Central memory CD4-positive, alpha-beta T cell (primary cell): ENCODE measurements at places on chromosomes 13 and 19.

DNA sequence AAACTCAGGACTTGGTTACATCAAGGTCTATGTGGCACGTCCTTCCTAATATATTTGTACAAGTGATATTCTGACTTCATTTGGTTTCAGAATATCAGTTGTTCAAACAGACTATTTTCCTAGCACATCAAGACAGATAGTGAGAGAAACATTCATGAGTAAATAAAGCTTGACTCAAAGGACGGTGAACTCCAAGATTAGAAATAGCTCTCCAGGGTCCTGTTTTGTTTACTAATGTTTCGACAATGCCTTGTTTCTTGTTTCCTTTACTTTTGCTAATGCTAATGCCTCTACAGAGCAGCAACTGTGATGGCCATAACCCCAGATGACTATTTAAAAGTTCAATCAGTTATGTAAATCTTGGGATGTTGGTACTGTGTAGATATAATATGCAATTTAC lies 313.9 kb downstream of the KLF12 start:
- no peak for DNase-seq

GRCh38 chr13:73970421-73971055 lies 163.7 kb downstream of the KLF12 start:
- no peak for DNase-seq

- DNase-seq: no peak
Observed at GRCh38 chr13:75139291-75139690, 342.7 kb downstream of the TBC1D4 start.

DNA sequence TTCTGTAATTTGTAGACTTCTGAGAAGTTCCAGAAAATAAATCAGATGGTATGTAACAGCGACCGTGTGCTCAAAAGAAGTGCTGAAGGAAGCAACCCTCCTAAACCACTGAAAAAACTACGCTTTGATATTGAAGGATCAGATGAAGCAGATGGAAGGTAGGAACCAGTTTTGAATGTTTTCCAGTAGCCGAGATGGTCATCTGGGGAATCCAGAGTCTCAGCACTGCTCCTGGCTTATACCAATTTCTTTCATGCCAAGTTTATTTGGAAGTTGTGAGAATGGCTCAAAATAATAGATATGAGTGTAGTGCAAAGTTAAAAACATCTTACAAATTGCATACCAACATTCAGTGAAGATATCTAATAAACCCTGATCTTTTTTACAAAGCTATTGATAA lies 56.2 kb downstream of the RCBTB2 start:
- DNase-seq: no peak

GRCh38 chr13:76696370-76696769 lies 189.8 kb downstream of the KCTD12 start:
- no peak for DNase-seq

- DNase-seq: no peak
Observed at GRCh38 chr13:79361299-79361698, 44.8 kb downstream of the RBM26 start.

GRCh38 chr13:44050450-44051063 lies 170.9 kb downstream of the LACC1 start:
- peak; percentile 18 for DNase-seq

GRCh38 chr19:610071-610800 lies 20.6 kb downstream of the HCN2 start:
- peak; percentile 52 for DNase-seq

- DNase-seq: no peak
Observed at GRCh38 chr19:13010038-13010991, 15.0 kb downstream of the NFIX start.

- no peak for DNase-seq
Observed at GRCh38 chr13:64579331-64579730, 2650.8 kb downstream of the PCDH9 start.

DNA sequence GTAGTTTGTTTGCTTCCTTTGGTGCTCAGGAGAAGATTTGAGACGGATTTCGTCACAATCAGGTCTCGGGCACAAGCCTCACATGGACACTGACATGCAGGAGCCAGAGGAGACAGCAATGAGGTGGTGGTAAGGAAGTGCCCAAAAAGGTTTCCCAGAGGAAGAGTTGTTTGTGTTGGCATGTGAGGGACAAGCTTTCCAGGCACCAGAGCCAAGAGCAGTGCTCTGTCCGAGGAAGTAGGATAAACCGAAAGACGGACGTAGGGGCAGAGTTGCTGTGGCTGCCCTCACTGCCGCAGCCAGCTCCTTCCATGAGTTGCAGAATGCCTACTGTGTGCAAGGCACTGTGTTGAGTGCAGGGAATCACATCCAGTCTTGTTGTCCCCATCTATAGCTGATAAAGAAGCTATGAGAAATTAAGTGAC lies 27.7 kb downstream of the SAE1 start:
- no peak for DNase-seq

GRCh38 chr19:42255766-42256745 lies 1.1 kb upstream of the ERF start:
- no peak for DNase-seq

GRCh38 chr13:41193469-41193868 lies 900 bp downstream of the KBTBD7 start:
- DNase-seq: no peak

DNA sequence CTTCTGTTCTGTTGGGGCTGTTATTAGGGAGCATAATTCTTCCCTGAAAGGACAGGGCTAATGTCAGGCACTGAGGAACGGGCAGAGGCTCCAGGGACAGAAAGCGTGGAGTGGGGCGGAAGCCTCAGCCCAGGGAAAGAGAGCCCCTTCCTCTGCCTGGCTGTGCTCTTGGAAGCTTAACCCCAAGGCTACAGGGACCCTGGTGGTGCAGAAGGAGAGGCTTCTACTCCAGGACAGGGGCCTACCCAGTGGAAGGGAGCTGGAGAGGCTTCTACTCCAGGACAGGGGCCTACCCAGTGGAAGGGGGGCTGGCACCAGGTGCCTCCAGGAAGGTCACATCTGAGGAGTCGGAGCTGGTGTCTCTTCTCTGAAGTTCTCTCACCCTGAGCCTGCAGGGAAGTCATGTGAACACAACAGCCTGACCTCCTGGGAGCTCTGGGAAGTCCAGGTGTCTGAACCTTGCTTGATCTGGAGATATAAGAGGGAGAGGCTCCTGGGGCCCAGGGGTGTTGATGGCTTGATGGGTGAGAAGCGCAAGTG lies 159.5 kb upstream of the SOX1 start:
- no peak for DNase-seq

DNA sequence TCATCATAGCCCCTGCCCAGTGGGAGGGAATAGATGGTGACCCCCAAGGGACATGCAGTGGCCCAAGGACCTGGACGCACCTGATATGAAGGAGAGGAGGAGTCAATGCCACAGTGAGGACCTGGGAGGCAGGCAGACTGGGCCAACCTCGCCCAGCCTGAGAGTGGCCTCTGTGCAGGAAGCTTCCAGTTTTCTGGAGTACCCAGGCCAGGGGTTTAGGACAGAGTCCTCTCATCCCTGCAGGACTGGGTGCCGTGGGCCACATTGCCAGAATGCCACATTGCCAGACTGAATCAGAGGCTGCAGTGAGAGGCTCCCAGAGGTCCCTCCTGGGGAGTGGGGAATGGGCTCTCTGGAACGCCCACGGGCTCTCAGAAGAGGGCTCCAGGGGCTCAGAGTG lies 82.9 kb upstream of the VSTM2B start:
- DNase-seq: no peak

GRCh38 chr13:112588490-112589297 lies 741 bp upstream of the TUBGCP3 start:
- no peak for DNase-seq

GRCh38 chr13:111413407-111414187 lies 93.2 kb downstream of the TEX29 start:
- no peak for DNase-seq

DNA sequence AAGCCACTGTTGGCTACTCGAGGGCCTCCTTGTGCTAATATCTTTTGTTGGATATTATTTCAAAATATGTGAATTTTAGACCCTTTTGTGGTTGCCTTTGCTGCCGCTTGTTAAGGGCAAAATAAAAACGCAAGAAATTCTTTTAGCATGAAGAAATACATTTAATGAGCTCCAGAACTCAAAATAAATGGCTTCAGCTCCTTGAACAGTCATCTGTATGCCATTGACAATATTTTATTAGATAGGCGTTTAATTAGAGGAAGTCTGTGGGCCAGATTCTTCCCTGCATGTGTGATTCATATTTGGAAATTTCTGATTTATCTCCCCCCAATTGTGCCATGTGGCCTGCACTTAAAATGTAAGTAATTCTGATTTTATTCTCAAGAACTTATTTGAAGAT lies 177.2 kb downstream of the STK24 start:
- DNase-seq: no peak

GRCh38 chr13:54210397-54211049 lies 1181.9 kb downstream of the OLFM4 start:
- DNase-seq: no peak

DNA sequence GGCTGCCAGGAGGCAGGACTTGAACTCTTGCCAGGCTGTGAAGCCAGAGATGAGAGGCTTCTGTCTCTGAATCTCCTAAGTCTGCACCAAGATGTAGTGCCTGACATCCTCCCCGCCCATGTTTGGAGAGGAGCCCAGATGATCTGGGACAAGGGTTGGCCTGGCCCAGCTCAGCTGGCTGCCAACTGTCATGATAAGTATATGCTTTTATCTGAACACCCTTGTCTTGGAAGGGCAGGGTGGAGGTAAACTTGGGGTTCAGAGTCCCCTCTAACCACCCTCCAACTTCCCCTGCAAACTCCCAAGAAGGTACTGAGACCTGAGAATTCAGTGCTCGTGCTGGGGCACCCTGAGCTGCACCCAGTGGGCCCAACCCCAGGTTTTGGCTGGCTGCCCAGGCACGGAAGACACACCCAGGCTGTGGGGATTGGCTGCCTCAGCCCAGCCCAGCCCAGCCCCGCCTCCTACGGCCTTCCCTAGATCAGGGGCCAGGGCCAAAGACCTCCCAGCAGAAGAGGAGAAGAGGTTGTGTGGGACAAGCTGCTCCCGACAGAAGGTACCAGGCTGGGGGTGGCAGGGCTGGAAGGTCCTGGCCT lies at the start of gene CYP4F12:
CYP4F12 (plus strand) TSS at position 508 of the 596 bp plus-strand sequence. CDS start 443 bp downstream, outside the sequence.
- DNase-seq: peak; percentile 12

DNA sequence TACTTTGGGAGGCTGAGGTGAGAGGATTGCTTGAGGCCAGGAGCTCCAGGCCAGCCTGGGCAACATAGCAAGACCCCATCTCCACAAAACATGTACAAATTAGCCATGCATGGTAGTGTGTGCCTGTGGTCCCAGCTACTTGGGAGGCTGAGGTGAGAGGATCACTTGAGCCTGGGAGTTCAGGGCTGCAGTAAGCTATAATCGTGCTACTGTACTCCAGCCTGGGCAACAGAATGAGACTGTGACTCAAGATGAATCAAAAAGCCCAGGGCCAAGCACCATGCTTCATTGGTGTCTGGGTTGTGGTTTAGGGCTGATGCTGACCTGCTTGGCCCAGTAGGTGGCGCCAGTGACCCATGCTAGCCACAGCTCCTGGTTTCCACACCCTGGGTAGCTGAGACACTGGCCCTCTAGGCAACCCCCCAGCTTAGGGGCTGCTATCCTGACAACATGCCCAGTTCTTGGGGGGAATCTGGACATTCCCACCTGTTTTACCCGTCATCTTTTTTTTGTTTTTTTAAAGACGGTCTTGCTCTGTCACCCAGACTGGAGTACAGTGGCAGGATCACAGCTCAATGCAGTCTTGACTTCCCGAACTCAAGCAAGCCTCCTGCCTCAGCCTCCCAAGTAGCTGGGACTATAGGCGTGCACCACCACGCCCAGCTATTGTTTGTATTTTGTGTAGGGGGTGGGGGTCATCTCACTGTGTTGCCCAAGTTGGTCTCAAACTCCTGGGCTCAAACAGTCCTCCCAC lies 5.5 kb downstream of the CCDC124 start:
- DNase-seq: peak; percentile 75

GRCh38 chr13:36248700-36249099 lies 34.3 kb upstream of the SOHLH2 start:
- no peak for DNase-seq

DNA sequence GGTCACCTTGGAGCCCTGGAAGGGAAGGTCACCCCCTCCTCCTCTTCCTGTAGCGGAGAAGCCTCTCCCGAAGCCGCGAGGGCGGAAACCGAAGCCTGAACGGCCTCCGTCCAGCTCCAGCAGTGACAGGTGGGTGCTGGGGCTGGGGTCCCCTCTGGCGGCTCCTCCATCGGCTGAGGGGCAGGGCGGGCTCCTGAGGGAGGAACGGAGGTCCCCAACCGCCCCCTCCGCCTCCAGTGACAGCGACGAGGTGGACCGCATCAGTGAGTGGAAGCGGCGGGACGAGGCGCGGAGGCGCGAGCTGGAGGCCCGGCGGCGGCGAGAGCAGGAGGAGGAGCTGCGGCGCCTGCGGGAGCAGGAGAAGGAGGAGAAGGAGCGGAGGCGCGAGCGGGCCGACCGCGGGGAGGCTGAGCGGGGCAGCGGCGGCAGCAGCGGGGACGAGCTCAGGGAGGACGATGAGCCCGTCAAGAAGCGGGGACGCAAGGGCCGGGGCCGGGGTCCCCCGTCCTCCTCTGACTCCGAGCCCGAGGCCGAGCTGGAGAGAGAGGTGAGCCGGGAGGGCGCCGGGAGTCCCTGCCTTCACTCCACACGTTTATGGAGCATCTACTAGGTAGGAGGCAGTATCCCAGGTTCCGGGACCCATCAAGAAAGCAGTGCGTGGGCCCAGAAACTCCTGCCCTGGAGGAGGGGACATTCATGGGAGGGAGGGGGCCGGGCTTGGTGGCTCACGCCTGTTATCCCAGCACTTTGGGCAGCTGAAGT lies 22.0 kb downstream of the HDGFL2 start:
- no peak for DNase-seq

DNA sequence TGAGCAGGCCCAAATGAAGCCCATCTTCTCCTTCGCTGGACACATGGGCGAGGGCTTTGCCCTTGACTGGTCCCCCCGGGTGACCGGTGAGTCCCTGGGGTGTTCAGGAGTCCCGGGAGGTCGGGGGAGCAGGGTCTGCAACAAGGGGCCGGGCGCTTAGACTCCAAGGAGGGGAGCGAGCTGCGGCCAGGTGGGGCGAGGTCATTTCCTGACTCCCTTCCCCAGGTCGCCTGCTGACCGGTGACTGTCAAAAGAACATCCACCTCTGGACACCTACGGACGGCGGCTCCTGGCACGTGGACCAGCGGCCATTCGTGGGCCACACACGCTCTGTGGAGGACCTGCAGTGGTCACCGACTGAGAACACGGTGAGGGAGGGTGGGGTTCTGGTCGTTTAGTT lies 4.7 kb downstream of the GRWD1 start:
- DNase-seq: no peak

GRCh38 chr19:35115177-35115951 lies at the start of gene FXYD3:
FXYD3 (plus strand) TSS chr19:35115823; CDS start chr19:35119377, 3,554 bp downstream.
- DNase-seq: no peak

- no peak for DNase-seq
Observed at GRCh38 chr19:32743021-32743420, 23.5 kb downstream of the TDRD12 start.

DNA sequence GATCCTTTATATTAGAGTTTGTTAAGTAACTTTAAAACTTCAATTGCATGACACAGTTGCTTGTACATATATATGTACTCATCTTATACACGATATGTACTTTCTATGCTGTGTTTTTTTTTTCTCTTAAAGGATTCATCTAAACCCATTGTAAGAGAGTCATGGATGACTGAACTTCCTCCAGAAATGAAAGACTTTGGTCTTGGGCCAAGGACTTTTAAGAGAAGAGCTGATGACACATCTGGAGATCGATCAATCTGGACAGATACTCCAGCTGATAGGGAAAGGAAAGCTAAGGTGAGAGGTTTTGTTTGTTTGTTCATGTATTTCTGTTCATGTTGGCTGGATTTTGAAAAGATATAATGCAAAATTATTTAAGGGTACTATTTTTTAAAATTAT lies 26.0 kb downstream of the GPALPP1 start:
- DNase-seq: no peak
